Fibroblast of villous mesenchyme (primary cell): ENCODE measurements at places on chromosomes 6 and 20. TPM values are rescaled to one million over a fixed set of nuclear protein-coding genes. Genes with fewer than 3 reads are reported as not detected.

BMP6 gene
- under 0.01 and 1.7 TPM in 2 replicates for total RNA-seq

DNA sequence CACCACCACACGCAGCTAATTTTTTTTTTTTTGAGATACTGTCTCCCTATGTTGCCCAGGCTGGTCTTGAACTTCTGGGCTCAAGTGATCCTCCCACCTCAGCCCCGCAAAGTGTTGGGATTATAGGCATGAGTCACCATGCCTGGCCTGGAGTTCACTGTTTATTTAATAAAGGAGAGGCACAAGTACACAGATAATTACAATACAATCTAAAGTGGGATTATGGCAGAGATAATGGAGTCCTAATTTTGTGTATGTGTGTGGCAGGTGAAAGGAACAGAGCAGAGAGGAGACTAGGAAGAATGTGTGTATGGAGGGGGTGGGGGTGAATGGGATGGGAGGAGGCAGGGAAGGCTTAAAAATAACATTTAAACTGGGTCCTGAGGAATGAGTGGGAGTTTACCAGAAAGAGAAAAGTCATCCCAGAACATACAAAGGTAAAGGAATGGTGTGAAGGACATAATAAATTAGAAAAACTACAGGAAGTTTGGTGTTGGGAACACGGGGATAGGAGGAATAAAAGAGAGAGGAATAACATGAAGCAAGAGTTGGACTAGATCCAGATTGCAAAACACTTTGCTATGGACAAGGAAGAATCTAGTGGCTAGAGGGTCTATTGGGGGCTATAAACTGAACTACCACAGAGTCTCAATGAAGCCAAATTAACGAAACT is 4.4 kb downstream of the NCOA5 start:
- peak; percentile 72 for DNase-seq

DNA sequence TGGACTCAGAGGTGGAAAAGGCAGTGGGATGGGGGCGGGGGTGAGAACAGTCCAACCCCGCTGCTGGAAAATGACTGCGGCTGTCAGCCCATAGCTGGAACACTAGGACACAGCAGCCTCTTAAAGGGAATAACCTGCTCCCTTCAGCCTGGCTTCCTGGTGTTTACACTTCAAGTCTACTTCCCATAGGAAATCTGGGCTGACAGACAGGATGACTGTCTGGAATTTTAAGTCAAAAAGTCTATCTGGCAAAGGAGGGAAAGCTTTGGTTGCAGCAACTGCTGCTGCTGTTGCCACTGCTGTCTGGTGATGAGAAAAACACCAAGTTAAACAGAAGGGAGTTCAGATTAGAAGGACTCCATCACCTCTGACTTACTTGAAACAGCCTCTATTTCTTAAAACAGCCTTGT is 44.9 kb downstream of the TNFRSF21 start:
- peak; percentile 40 for DNase-seq

TGM3 gene
- total RNA-seq = not detected in 2 replicates

GRCh38 chr20:63079971-63080370 is 73.2 kb upstream of the BHLHE23 start:
- DNase-seq = no peak

GRCh38 chr6:148288541-148288940 is 54.1 kb upstream of the SASH1 start:
- DNase-seq = no peak

GRCh38 chr20:31608251-31608945 is 3.3 kb downstream of the ID1 start:
- peak; percentile 86 for DNase-seq

DNA sequence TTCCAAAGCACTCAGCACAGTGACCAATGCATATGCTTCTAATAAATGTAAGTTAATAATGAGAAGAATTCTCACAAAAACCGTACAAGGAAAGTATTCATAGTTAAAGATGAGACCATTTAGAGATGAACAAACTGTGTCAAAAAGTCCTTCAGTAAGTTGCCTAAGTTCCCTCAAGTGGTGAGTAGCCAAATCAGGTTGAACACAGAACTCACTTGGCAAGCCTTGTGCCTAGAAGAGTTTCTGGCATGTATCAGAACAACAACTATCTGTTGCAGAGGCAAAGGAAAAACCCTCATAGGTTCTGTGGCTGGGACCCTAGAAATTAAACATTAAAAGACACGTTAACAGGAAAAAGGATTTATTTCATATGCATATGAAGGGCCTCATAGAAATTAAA is 129.6 kb upstream of the DOK5 start:
- peak; percentile 22 for DNase-seq

DNA sequence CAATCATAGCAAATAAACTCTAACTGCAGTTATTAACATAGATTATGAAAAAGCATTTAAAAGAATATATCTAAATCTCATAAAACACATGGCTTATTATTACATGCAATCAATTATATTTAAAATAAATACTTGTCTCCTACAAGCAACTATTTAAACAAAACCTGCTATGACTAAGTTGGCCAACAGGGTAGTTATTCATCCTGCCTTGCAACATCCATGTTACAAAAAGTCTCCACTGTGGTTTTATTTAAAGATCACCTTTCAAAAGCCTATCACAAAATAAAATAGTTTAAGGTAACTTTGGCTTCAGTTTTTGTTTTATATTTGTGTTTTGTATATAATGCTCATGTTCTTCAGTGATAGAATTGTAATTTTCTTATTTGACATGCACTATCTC is 1127.0 kb upstream of the MAP3K7 start:
- peak; percentile 6 for DNase-seq

DNA sequence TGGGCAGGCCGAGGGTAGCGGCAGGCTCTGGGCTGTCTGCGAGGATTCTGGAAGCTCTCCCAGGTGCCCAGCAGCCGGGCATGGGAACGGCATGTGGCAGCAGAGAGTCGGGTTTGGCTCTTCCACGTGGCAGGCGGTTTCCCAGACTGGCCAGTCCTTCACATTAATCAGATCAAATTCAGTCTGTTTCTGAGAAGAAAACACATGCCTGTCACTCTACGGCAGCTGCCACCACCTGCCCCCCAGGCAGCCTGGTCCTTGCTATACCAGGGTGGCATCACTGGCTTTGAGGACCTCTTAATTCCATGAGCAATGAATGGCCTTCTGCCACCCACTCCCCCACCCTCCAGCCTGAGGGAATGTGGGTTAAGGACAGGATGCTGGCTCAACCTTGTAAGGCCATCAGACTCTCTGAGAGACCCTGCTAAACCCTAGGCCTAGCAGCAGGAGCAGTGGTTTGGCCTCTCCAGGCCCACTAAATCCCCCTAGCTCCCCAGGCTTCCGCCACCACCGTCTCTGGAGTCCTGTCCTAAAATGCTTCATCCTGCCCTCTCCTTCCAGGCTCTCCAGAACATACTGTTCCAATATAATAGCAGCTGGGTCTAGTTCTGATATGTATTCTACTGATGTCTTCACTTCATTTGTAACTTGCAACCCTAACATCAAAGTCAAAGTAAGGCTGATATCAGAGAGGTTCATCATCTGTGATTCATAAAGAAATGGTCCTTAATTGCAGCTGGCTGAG is 47.8 kb downstream of the PLCG1 start:
- no peak for DNase-seq

SIRPB1 gene
- total RNA-seq = not detected in 2 replicates

RAET1E gene
- under 0.01 TPM in 1 of 2 replicates, not detected in the other for total RNA-seq

DNA sequence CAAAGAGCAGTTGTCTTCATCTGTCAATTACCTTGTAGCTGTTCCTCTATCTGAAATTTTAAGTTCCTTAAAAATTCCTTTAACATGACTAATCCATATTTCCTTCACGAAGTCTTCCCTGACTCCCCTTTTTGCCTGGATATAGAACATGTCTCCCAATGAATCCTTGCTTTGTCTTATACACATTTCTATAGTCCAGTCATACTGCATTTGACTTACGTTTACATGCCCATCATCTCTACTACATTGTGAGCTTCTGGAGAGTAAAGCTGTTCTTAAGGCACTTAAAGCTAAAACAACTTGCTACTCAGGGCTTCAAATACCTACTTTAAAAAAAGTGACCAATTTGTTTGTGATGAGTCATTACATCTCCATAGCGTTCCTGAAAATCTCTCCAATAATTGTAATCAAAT is 4.9 kb downstream of the REV3L start:
- DNase-seq = peak; percentile 29

RAD21L1 gene
- not detected in 2 replicates for total RNA-seq

GRCh38 chr6:34310817-34311216 is 62.0 kb upstream of the SMIM29 start:
- DNase-seq = no peak

DNA sequence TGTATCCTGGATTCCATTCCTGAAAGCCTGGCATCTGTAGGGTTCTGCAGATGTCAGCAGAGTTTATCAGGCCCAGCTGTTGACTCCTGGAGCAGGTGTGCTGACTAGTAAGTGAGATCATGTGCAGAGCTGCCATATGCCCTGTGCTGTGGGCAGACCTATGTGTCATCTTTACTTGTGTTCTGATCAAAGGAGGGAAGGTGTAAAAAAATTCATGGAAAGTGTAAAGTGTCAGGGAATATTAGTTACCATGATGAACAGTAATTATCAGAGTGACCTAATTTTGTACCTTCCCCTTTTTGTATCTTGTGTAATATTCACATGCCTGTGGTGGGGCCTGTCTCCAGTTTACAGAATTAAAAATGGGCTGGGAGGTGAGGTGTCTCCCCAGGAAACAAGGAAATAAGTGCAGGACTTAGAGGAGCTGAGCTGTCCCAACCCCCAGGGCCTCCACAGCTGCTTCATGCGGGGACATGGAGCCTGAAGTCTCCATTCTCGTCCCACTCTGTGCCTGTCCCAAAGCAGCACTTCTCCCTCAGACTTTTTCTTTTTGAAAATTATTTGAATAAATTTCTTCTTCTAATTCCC is 148.2 kb upstream of the GGTLC1 start:
- DNase-seq = no peak

RNF182 gene
- total RNA-seq = 3.2 and 6.9 TPM in 2 replicates

HLA-DRA gene
- total RNA-seq = not detected in 2 replicates

GRCh38 chr6:117938311-117938995 is 31.4 kb downstream of the SLC35F1 start:
- no peak for DNase-seq

- DNase-seq = peak; percentile 18
Measured at GRCh38 chr6:54284161-54284860, 23.9 kb upstream of the TINAG start.

DNA sequence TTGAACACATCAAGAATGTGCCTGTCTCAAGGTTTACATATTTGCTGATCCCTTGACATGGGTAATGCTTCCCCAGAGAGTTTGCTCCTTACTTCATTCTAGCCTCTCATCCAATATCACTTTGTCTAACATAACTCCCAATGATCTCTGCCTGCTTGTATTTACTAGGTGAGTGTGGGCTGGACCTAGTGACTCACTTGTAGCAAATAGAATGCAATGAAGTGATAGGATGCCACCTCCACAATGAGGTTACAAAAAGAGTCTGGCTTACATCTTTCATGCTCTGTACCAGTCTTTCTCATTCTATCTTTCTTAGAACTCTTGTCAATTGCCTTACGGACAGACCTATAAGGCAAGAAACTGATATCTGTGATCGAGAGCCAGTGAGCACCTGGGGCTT is 44.9 kb upstream of the TMEM200A start:
- no peak for DNase-seq

- DNase-seq = no peak
Measured at GRCh38 chr20:33127422-33128097, 40.4 kb upstream of the BPIFA2 start.

OR2H1 gene
- total RNA-seq = not detected in 2 replicates

RHAG gene
- total RNA-seq = not detected in 2 replicates

DSP gene
- 28.1 and 33.2 TPM in 2 replicates for total RNA-seq

GRCh38 chr6:156943816-156944215 is 166.6 kb downstream of the ARID1B start:
- no peak for DNase-seq

- DNase-seq = peak; percentile 87
Measured at GRCh38 chr20:5654557-5654956, 95.6 kb upstream of the SHLD1 start.

GRCh38 chr6:124158024-124158423 is 354.4 kb downstream of the NKAIN2 start:
- DNase-seq = no peak

TXLNB gene
- under 0.01 and 0.32 TPM in 2 replicates for total RNA-seq

GRCh38 chr6:85185977-85186376 is 263.9 kb upstream of the NT5E start:
- DNase-seq = peak; percentile 38

CFAP61 gene
- total RNA-seq = 0.43 TPM in 1 of 2 replicates, not detected in the other

- DNase-seq = no peak
Measured at GRCh38 chr6:155155787-155156447, 107.9 kb upstream of the CLDN20 start.

EPPIN gene
- not detected in 2 replicates for total RNA-seq

GRCh38 chr6:166775180-166775922 is 148.3 kb upstream of the RPS6KA2 start:
- peak; percentile 76 for DNase-seq

DNA sequence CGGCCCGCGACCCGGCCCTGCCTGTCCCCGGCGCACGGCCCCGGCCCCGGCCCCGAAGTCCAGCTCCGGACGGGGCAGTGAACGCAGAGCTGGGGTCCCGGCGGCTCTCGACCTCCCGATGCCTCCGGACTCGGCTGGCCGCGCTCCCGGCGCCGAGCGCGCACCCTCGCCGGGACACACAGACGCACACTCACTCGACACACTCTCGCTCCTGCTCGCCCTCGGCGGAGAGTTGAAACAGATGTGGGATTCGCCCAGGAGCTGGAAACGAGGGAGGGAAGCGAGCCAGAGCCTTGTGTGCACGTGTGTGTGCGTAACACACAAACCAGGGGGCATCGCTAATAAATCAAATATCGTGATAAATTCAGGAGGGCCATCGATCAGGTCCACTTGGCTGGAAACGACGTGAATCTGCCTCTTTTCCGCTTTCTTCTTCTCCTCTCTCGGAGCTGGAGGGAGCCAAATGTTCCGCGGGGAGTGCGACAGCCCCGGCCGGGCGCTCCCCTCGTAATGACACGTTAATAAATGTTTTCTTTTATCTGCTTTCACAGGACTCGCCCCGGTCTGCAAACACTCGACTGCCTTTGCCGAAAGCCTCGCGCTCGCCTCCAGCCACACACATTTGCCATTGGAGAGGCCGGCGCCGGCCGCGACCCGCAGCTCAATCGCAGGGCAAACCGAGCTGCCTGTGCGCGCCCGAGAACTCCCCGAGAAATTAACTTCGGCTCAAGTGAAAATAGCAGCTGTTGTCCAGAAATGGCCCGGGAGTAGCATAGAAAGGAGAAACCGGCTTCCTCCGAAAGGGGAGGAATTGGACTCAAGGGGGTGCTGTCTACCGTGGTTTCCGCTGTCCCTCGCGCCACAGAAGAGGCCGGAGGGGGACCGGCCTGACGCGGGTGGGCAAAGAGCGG is 828 bp upstream of the SULF2 start:
- peak; percentile 90 for DNase-seq

SLC25A27 gene
- total RNA-seq = 2.6 and 6.5 TPM in 2 replicates

GRCh38 chr20:7981374-7981773 is 38.2 kb downstream of the TMX4 start:
- DNase-seq = no peak

- DNase-seq = no peak
Measured at GRCh38 chr20:10524643-10525042, 89.5 kb downstream of the SLX4IP start.

GRCh38 chr20:10427060-10427692 is 6.8 kb downstream of the MKKS start:
- DNase-seq = peak; percentile 73

VAPB gene
- 12.2 and 15.1 TPM in 2 replicates for total RNA-seq

DNA sequence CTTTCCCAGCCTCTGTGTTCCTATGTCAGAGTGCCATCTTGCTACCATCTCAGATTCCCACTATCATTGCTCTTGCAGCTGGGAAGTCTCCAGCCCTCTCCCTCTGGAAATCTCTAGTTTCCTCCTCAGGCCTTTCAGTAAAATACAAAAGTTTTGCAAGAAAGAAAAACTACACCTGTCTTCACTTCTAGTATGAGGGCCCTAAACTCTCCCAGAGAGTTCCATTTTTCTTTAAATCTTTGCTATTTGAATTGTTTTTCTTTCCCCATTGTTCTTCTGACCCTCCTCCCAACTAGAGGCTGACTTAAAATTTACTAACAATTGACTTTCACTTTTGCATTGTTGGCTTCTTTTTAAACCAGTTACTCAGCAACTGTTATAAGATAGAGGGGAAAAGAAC is 62.8 kb downstream of the LY86 start:
- DNase-seq = no peak
